Ecto neural progenitor cell (in vitro differentiated cells): ENCODE measurements at places on chromosomes 16 and 17.

GRCh38 chr16:57577691-57578224 lies 35.3 kb downstream of the ADGRG5 start:
- DNase-seq: no peak

DNA sequence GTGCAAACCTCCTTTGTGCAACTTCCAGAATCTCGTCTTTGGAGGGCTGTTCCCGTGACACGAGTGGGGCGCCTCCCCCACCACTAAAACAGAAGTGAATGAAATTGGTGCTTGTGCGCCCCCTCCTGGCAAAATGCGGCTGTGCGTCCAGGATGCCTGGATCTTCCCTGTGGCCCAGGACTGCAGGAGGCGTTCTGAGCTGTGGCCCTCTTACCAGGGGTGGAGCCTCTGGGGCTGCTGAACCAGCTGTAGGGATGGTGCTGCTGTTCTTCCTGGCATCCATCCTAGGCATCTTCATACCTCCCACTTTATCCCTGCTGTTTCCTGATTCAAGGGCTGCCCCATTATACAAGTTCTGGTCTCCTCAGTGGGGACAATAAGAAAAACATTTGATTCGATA lies 18.5 kb upstream of the NAGLU start:
- peak; percentile 90 for DNase-seq

- DNase-seq: no peak
Measured at GRCh38 chr17:8725881-8726876, 18.5 kb downstream of the CCDC42 start.

DNA sequence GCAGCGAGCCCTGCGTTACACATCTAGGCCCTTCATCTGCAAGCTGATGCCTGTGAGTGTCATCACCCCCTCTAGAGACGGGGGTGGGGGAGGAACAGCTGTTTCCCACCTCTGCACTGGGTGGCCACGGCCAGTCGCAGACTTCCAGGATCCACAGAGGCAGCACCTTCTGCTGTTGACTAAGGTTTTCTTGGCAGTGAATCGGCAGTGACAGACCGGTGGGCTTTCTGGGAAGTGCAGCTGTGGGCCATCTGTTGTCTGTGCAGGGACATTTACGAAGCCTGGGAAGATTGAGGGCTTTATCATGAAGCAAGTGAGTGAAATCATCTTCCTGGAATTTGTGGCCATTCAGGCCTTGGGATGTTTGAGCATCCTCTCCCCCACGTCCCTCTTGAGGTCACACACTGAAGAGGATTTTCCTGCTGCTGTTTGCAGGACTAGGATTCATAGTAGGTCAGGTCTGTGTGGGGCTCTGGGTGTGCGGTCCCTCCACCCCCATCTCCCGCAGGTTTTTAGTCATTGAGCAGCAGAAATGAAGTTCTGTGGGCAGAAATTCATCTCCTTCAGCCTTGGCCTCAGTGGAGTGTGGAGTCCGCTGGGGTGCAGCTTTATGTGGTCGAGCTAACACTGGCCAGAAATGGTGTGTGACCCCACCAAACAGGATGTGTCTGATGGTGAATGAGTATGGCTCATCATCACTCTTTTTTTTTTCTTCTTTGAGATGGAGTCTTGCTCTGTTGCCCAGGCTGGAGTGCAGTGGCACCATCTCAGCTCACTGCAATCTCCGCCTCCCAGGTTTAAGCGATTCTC lies 12.0 kb downstream of the PGS1 start:
- no peak for DNase-seq

DNA sequence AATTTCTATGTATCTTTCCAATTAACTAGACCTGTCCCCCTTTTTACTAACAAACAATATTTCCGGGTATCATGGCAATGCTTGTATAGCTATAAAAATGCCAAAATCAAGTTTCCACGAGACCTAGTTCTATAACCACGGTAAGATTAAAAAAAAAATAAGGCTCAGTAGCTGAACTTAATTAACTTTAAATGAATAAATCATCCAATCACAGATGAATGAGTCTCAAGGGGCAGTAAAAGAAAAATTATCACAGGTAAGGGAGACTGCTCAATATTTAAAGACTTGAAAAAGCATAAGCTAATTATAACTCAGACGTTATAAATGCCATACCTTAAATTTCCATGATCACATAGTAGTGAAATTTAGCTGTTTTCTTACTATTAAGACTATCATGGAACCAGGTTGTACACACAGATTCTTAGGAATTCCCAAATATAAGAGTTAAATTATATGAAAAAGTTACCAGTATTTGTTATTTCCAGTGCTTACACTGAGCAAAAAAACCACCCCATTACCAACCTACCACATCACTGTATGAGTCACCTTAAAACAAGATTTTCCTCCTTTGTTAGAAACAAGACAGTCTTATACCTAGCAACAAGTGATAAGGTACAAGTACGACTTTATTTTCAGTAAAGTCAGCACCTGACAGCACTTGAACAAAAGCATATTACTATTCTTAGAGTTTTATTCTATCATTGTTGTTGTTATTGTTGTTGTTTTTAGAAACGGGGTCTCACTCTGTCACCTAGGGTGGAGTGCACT lies 20.6 kb downstream of the SSH2 start:
- no peak for DNase-seq

DNA sequence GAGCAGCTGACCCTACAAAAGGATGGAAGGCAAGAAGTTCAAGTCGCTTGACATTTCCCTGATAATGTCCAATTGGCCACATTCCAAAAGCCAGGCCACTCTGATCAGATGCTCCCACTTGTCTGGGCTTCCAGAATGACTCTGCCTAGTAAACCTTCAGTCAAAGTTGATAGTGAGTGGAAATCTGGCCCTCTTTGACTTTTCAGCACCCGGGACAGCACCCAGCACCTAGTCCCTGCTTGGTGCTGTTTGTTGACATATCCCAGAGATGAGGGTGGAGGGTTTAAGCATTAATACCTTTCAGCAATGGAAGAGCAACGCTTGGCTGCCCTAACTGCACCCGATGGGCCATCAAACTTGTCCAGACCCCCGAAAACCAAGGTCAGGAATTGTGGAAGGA lies 131.3 kb downstream of the AIPL1 start:
- peak; percentile 80 for DNase-seq

DNA sequence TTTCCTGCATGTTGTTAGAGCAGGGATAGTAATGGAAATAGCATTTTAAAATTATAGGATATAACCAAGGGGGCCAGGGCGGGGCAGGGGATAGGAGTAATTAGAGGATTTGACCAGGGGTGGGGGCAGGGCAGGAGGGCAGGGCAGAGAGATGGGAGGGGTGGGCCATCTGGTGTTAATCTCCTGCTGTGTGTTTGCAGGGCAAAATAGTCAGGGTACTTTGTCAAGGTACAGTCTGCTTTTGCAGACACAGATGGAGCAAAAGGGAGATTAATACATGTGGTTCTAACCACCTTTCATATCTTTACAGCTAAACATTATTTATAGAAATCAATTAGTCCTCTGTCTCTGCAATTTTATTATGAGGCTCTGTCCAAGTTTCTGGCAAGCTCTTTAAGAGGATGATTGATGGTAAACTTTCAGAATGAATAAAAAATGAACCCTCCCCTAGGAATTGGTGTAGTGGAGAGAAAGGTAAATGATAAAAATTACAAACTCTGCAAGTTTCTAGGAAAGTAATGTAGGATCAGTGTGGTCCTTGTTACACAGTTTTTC lies 6.6 kb downstream of the ANKFN1 start:
- DNase-seq: no peak

GRCh38 chr16:81499576-81500380 lies 55.2 kb downstream of the CMIP start:
- no peak for DNase-seq

DNA sequence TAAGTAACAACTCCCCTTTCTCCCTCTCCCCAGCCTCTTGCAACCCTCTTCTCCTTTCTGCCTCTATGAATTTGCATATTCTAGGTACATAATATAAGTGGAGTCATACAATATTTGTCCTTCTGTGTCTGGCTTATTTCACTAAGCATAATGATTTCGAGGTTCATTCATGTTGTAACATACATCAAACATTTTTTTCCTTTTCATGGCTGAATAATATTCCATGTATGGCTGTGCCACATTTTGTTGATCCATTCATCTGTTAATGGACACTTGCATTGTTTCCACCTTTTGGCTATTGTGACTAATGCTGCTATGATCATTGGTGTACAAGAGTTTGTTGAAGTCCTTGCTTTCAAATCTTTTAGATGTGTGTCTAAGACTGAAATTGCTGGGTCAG lies 17.6 kb upstream of the FA2H start:
- DNase-seq: no peak

GRCh38 chr17:50192144-50192617 lies 9.2 kb downstream of the COL1A1 start:
- no peak for DNase-seq

GRCh38 chr16:57646388-57647039 lies 18.1 kb downstream of the ADGRG1 start:
- DNase-seq: no peak

DNA sequence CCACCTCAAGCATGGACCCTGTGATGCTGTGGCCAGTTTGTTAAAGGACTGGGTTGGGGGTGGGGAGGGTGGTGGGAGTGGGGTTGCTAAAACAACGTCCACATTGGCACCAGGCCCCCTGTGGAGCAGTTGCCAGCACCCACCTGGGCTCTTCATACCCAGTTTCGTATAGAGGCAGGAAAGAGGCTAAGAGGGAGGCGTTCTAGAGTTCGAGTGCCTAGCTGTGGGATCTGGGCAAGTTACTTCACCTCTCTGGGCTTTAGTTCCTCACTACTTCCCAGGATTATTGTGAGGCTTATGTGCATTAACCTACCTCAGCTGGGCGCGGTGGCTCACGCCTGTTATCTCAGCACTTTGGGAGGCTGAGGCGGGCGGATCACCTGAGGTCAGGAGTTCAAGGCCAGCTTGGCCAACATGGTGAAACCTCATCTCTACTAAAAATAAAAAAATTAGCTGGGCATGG lies 1.4 kb downstream of the MFAP4 start:
- DNase-seq: no peak

- no peak for DNase-seq
Measured at GRCh38 chr16:22726868-22727267, 87.1 kb upstream of the HS3ST2 start.

GRCh38 chr16:82735673-82736091 lies 108.9 kb downstream of the CDH13 start:
- no peak for DNase-seq

- DNase-seq: no peak
Measured at GRCh38 chr16:78773291-78773702, 673.8 kb downstream of the WWOX start.

DNA sequence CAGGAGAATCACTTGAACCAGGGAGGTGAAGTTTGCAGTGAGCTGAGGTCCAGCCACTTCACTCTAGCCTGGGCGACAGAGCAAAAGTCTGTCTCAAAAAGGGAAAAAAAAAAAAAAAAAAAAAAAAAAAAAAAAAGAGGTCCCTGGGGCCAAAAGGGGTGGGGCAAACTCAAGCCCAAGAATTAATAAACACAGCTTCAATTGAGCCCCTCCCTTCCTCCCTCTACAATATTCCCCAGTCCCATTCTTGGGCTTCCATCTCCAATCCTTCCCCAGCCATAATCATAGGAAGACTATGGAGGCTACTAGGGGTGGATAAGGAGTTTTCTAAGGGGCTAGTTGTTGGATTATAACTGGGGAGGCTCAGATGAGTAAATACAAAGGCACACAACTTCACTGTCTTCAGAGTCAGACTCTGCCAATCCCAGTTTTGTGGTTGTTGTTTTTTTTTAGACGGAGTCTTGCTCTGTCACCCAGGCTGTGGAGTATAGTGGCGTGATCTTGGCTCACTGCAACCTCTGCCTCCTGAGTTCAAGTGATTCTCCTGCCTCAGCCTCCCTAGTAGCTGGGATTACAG lies 9.5 kb downstream of the CAVIN1 start:
- DNase-seq: no peak

- no peak for DNase-seq
Measured at GRCh38 chr16:9126609-9127008, 35.2 kb downstream of the HAPSTR1 start.

DNA sequence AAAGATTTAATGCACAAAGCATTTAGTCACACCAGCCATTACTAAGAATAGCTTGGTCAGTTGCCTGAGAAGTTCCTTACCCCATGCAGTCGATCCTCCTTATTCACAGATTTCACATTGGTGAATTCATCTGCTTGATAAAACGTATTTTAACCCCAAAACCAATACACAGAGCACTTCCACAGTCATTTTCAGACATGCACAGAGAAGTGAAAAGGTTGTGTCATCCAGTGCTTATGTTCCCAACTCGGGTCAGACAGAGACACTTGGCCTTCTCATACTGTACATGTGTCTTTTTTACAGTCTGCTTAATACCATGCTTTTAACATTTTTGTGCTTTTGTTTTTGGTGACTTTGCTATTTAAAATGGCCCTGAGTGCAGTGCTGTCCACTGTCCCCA lies 219.7 kb downstream of the SPECC1 start:
- DNase-seq: no peak

GRCh38 chr16:71894229-71894920 lies 956 bp upstream of the IST1 start:
- peak; percentile 71 for DNase-seq

DNA sequence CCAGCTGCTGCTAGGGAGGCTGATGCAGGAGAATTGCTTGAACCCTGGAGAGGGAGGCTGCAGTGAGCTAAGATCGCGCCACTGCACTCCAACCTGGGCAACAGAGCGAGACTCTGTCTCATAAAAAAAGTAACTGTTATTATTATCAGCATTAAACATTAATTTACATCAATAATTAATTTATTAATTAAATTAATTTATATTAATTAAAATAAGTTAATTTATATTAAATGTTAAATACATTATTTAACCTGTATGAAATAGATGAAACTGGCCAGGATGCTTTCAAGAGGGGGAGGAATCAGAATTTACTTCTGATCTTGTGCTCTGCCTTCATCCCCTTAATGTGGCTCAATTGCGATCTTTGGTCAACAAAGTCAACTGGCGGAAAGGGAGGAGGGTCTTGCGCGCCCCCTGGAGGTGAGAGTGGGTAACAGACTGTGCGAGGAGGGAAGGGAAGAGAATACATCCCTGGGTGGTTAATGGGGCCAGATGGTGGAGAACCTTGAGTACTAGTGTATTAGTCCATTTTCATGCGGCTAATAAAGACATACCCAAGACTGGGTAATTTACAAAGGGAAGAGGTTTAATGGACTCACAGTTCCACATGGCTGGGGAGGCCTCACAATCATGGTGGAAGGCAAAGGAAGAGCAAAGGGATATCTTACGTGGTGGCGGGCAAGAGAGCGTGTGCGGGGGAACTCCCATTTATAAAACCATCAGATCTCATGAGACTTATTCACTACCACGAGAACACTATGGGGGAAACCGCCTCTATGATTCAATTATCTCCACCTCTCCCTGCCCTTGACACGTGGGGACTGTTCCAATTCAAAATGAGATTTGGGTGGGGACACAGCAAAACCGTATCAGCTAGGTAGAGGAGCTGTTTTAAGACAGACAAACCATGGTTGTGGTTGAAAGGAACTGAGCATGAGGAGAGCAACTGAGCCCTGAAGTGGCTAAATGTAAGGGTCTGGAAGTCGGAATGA lies 15.7 kb upstream of the CPPED1 start:
- peak; percentile 67 for DNase-seq

- no peak for DNase-seq
Measured at GRCh38 chr16:66354034-66354909, 12.2 kb upstream of the CDH5 start.

- DNase-seq: no peak
Measured at GRCh38 chr17:32551186-32551955, 64.6 kb downstream of the CDK5R1 start.

GRCh38 chr17:29154516-29155226 lies 25.5 kb downstream of the MYO18A start:
- DNase-seq: no peak

- peak; percentile 40 for DNase-seq
Measured at GRCh38 chr17:35183332-35183731, 10.9 kb downstream of the SLC35G3 start.
